ENCODE measurements at places on chromosomes 12 and 14. TPM values are rescaled to one million over a fixed set of nuclear protein-coding genes. Genes with fewer than 3 reads are reported as not detected.

POTEG gene
- total RNA-seq = not detected

TMEM117 gene
- total RNA-seq = 14.2 TPM

SLC35F4 gene
- total RNA-seq = not detected

NELL2 gene
- total RNA-seq = not detected

OVCH1 gene
- total RNA-seq = 0.52 TPM
